Right cardiac atrium (tissue), 5 donors: ENCODE measurements at places on chromosomes 11 and 22. TPM values are rescaled to one million over a fixed set of nuclear protein-coding genes. Genes with fewer than 3 reads are reported as not detected.

SPA17 gene
- total RNA-seq = 3.0 TPM

APOA4 gene
- total RNA-seq = not detected

RAC2 gene
- total RNA-seq = 7.0 TPM

PARVG gene
- total RNA-seq = 5.3 TPM

GP1BB gene
- not detected for total RNA-seq

BEST1 gene
- total RNA-seq = 2.9 TPM

CTSF gene
- total RNA-seq = 87.0 TPM

BIRC3 gene
- total RNA-seq = 8.7 TPM

DNA sequence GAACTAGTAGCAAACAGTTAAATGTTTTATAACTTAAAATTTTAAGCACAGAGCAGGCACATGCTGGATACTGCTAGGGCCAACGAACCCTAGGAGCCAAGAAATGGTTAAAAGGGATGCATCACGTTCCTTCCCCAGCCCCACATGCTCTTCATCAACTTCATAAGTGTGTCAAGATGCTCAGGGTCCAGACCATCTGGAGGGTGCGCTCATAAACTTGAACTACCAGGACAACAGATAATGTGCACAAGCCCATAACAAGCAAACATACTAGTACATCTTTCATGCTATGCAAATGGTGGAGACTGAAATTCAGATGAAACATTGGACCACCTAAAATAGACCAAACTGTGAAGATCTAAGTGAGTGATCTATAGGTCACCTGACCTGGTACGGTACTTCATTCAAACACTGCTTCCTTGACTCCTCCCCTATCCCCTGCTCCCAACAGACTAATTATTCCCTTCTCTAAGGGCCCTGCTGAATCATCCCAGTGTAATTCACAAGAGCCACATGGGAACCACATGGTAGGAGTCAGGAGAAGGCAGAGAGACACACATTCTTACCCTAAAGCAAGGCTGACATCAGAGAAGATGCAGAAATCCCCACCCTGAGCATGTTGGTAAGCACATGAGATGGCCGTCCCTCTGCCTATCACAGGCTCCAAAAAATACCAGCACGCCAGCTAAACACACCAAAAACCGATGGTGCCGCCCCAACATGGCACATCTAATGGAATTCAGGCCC, 83.9 kb downstream of the ETS1 start:
- no peak for DNase-seq

GRCh38 chr11:58625826-58626460, 3.5 kb downstream of the CNTF start:
- DNase-seq = no peak

DNA sequence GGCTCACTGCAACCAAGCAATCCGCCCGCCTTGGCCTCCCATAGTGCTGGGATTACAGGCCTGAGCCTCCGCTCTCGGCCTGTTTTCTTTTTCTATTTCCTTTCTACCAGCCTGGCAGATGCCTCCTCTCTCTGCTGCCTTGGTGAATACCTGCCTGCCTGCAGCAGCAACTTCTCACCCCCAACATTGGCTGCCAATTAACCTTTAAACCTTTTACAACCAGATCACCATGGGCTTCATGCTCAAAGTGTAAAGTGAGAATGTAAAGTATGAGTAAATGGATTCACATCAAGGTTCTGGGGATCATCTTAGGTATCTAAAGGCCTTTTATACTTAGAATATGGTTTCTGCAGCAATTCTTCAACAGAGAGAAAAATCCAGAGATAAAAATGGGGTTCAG, 13.0 kb upstream of the FCHSD2 start:
- DNase-seq = no peak

- peak; percentile 65 for DNase-seq
These were observed 16.4 kb downstream of the DAGLA start for GRCh38 chr11:61696602-61697001.

DNA sequence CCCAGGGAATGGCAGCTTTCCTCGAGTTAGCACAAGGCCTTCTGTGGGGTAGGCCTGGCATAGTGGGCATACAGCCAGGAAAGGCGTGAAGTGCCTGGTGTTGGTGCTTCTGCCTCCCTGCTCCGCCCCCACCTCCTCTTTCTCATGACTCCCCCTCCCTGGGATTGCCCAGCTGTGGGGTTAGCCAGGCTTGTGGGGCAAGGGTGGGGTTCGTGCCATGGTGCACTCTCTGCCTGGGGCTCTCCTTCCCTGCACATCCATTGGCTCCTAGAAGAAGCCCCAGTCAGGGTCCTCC, 236.8 kb upstream of the NCAM1 start:
- no peak for DNase-seq

DNA sequence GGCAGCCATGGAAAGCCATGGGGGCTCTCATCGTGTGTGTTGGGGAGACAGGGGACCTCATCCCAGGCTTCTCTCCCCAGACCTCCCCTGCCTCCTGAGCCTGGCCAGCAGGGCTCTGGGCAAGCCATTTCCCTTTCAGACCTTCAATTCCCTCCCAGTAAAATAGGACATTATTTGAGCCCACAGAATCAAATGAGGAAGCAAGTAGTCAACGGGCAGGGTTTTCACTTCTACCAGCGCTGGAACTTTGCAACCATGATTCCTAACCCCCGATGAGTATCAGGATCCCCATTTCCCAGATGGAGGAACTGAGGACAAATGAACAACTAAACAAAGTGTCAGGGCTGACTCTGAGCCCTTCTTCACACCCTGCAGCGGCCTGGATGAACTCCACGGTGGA, 48.9 kb upstream of the TCF20 start:
- no peak for DNase-seq

- no peak for DNase-seq
These were observed 45.4 kb upstream of the GLYAT start for GRCh38 chr11:58776891-58777710.

GRCh38 chr11:10322830-10323792, 18.2 kb downstream of the ADM start:
- DNase-seq = peak; percentile 57

GRCh38 chr11:100619484-100619883, 67.6 kb upstream of the ARHGAP42 start:
- no peak for DNase-seq

- no peak for DNase-seq
These were observed 718.8 kb downstream of the CNTN5 start for GRCh38 chr11:99739464-99740089.

- DNase-seq = no peak
These were observed 764.8 kb upstream of the LUZP2 start for GRCh38 chr11:23732026-23732425.

DNA sequence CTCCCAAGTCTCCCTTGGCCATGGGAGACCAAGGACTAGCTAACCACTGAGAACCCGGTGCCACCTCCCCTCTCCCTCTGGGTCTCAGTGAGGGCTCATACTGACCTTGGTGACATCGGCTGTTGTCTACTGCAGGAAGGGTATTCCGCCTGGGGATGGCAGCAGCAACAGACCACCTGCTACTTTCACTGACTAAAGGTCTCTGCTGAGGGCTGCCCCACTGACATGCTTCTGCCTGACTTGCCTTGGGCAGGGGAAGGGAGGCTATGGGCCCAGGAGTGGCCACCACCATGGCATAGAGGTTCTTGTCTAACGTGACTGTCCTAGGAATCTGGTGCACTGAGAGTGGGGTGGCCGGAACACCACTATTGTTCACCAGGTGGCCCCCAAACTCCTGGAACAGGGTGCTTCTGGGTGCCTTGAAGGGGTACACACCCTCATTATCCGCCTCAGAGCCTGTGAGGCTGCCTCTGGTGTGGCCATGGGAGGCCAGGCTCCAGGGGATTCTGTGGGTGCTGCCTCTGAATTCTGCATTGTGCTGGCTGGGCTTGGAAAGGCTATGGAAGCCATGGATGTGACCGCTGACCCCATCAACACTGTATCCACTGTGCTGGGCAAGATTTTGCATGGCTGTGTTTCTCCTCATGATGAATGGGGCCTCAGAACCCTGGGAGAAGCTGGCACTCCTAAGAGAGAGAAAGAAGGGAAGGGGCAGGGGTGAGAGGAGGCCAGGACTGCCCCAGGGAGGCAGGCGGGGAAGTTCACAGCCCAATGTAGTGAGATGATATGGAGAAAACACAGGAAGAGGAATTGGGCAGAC, 38.3 kb downstream of the GAB4 start:
- DNase-seq = no peak

- DNase-seq = no peak
These were observed 3.2 kb downstream of the NELL1 start for GRCh38 chr11:20672575-20672974.

- no peak for DNase-seq
These were observed 103.0 kb downstream of the PLEKHA7 start for GRCh38 chr11:16911186-16911585.

DNA sequence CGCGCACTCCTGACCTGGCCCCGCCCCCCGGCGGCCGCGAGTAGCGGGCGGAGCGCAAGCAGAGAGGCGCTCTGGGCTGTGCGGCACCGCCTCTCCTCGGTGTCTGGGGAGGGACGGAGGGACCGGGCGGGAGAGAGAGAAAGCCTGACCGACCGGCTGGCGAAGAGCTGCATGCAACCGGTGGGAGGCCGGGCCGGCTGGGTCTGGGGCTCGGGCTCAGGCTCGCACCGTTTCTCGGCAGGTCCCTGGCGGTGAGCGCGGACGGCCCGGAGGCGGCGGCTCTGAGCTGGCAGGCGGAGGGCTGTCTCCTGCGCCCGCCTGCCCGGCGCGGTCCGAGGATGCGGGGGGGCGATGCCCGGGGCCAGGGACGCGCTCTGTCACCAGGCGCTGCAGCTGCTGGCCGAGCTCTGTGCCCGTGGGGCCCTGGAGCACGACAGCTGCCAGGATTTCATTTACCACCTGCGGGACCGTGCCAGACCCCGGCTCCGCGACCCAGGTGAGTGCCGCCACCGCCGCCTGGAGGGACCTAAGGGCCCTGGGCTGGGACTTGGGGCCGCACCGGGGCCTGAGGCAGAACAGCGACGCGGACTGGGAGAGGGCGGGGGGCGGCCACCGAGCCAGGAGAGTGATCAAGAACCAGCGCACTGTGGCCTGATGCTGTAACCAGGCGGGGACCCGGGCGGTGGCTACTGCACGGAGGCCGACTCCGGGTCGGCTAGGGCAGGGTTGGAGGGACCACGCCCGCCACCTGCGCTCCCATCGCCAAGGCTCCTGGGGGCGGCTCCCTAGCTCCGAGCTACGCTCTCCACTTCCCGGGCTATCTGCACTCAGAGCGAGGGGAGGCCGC, at the start of gene SYT9:
Gene SYT9, plus strand, starts transcription at position 69 of the 847 bp plus-strand sequence. Its CDS starts 283 bp downstream, at position 352.
- peak; percentile 71 for DNase-seq
